ENCODE measurements at places on chromosomes 2 and 18. TPM values are rescaled to one million over a fixed set of nuclear protein-coding genes. Genes with fewer than 3 reads are reported as not detected.

The MAPK4 gene
- total RNA-seq: 3.2 TPM

The TLX2 gene
- 0.17 TPM for total RNA-seq

The RETSAT gene
- 15.8 TPM for total RNA-seq

The HOXD12 gene
- total RNA-seq: not detected

The FHL2 gene
- total RNA-seq: 33.2 TPM

The CRYGD gene
- total RNA-seq: 0.98 TPM

The ITGA6 gene
- 117 TPM for total RNA-seq

The INHA gene
- total RNA-seq: 0.73 TPM

The SCN3A gene
- total RNA-seq: not detected

The CNTNAP5 gene
- total RNA-seq: 0.17 TPM

The ZAP70 gene
- not detected for total RNA-seq

The MAP3K19 gene
- total RNA-seq: not detected

The SPHKAP gene
- total RNA-seq: not detected

The ALPI gene
- not detected for total RNA-seq

The TRIB2 gene
- total RNA-seq: 57.3 TPM

The SIX2 gene
- 1.0 TPM for total RNA-seq

The ARHGAP15 gene
- total RNA-seq: not detected

The LBX2 gene
- 0.55 TPM for total RNA-seq

The SCN9A gene
- 6.1 TPM for total RNA-seq

The MPP4 gene
- not detected for total RNA-seq

The TMEM198 gene
- total RNA-seq: 11.0 TPM

The HOXD10 gene
- not detected for total RNA-seq

The ABI2 gene
- total RNA-seq: 130 TPM

The RAD51AP2 gene
- total RNA-seq: 0.08 TPM

The ZNF396 gene
- 0.74 TPM for total RNA-seq

The DUSP19 gene
- 2.3 TPM for total RNA-seq

The GRB14 gene
- 11.6 TPM for total RNA-seq

The RGPD5 gene
- 22.6 TPM for total RNA-seq

The SP140 gene
- 1.7 TPM for total RNA-seq

The KCTD1 gene
- 14.0 TPM for total RNA-seq

The KDM3A gene
- 25.3 TPM for total RNA-seq

The SNRNP200 gene
- total RNA-seq: 190 TPM

The OSBPL1A gene
- 77.1 TPM for total RNA-seq

The CCDC68 gene
- 0.92 TPM for total RNA-seq

All from H1 (cell line).